ENCODE measurements at places on chromosomes 16 and 17.

DNA sequence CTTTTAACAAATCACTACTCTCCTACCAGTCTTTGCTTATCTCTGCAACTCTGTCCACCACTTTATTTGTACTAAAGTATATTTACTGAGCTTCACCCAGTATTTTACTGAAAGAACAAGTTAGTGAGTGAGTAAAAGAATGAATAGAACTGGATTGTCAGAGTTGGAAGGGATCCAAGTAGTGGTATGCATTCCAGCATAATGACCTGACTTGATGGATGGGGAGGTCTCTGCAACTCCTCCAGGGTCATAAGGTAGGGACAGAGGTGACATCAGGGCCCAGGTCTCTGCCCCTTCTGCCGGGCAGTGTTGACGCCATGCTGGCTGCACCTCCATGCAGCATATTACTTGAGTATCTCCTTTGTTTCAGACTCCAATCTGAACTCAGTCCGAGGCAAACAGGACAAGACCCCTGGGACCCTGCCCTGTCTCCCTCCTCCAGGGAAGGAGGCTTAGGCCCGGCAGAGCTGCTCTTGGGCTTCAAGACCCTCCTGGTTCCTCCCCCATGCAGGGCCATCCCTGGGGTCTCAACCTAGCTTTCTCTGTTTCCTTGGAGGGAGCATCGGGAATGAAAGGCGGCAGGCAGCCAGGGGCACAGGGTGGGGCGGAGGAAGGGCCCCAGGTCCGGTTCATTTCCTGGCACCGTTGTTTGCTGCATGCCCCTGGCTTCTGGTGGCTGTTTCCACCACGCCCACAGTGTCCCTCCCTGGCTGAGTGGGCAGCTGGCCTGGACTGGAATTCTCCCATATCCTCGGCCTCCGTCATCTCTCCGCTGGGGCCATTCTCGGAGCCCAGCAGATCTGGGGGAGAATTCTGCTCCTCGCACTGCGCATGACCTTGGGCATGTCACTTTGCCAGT, 12.4 kb upstream of the ITGA3 start:
- DNase-seq = no peak

- DNase-seq = no peak
Observed at GRCh38 chr17:27430882-27431491, 25.3 kb upstream of the KSR1 start.

GRCh38 chr17:8708025-8708461, 36.6 kb downstream of the CCDC42 start:
- no peak for DNase-seq

DNA sequence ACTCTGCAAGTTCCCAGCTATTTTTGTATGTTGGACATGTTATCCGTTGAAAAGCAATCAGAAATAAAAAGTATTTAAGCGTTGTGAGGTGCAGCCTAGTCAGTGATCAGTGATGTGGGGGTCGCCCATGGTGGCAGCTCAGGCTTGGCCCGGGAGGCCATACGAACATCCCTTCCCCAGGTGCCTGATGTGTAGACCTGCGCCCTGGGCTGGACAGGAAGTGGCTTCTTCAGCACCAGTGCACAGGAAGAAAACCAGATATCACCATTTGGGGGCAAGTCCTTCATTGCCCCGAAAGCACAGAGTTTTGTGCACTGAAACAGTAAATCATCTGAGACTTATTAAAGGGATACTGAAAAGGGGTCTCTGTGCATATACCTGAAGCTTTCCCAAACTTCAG, 98.9 kb downstream of the SOCS1 start:
- DNase-seq = no peak

DNA sequence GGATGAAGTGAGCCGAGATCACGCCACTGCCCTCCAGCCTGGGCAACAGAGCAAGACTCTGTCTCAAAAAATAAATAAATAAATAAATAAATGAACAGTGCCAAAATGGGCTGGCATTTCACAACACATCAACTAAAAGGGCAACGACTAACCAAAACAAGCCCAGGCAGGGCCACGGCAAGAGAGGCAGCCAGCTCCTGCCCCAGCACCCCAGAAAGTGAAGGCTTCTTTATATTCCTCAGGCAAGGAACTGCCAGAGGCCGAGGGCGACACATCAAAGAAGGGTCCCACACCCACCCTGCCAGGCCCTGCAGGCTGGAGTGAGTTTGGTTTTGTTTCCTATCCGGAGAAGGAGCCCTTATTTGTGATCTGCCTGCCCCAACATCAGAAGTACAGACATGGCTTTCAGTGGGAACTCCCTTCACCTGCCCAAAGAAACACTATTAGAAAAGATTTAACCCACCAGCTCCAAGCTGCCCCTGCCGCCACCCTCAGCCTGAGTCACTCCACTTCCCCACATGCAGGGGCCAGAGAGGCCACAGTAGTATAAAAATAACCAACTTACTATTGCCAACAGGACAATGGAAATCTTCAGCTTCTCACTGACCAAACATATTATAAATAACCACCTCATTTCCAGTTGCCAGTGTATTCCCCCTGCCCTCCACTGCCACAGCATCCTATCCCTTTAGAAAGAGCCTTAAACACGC, 8.0 kb downstream of the FBXO31 start:
- DNase-seq = no peak

GRCh38 chr17:19590451-19590850, 56.8 kb downstream of the SLC47A1 start:
- DNase-seq = no peak

GRCh38 chr17:16930571-16931317, 41.2 kb downstream of the TNFRSF13B start:
- DNase-seq = no peak

- DNase-seq = no peak
Observed at GRCh38 chr17:57874434-57875289, 24.8 kb upstream of the MRPS23 start.

- no peak for DNase-seq
Observed at GRCh38 chr16:47470810-47471209, 9.7 kb downstream of the PHKB start.

- no peak for DNase-seq
Observed at GRCh38 chr17:61152898-61153297, 246.7 kb upstream of the TBX2 start.

- DNase-seq = no peak
Observed at GRCh38 chr17:11170881-11171280, 70.1 kb upstream of the SHISA6 start.

DNA sequence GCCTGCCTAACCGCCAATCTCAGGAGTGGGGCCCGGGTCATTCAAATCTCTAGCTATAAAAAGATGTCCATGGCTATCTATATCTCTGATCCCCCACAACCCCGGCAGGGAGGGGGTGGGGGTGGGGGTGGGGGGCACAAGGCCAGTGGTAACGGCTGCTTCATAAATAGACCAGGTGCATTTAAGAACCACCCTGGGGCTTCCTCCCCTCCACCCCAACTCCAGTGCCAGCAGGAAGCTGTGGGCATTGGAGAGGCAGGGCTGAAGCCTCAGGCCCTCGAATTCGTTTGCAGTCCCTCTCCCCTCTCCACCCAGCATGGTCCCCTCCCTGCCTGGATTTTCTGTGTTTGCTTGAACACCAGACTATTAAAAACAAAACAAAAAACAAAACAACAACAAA, 56.0 kb downstream of the RAP1GAP2 start:
- DNase-seq = no peak

- DNase-seq = no peak
Observed at GRCh38 chr16:48317026-48317425, 68.2 kb downstream of the SIAH1 start.

DNA sequence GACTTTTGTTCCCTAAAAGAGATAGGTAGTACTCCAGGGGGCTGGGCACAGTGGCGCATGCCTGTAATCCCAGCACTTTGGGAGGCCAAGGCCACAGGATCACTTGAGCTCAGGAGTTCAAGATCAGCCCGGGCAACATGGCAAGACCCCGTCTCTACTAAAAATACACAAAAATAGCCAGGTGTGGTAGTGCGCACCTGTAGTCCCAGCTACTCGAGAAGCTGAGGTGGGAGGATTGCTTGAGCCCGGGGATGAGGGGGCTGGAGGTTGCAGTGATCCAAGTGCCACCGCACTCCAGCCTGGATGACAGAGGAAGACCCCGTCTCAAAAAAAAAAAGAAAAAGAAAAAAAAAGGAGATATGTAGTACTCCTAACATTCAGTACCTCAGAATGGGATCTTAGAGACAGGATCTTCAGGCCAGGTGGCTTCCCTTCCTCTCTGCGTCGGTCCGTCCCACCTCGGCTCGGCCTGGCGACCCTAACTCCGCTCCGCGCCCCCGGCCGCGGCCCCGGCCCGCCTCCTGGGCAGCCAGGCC, 89.6 kb downstream of the CDC27 start:
- no peak for DNase-seq

DNA sequence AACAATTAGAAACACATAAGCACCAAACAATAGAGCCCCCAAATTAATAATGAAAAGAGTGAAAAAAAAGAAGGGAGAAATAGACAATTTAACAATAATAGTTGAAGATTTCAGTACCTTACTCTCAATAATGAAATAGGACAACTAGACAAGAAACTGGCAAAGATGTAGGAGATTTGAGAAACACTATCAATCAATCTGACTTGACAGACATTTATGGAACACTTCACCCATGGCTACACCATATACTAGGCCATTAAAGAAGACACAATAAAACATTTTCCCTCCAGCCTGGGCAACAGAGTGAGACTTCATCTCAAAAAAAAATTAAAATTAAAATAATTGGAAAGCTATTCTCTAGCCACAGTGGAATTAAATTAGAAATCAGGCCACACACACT, 5.0 kb upstream of the DUS1L start:
- no peak for DNase-seq

DNA sequence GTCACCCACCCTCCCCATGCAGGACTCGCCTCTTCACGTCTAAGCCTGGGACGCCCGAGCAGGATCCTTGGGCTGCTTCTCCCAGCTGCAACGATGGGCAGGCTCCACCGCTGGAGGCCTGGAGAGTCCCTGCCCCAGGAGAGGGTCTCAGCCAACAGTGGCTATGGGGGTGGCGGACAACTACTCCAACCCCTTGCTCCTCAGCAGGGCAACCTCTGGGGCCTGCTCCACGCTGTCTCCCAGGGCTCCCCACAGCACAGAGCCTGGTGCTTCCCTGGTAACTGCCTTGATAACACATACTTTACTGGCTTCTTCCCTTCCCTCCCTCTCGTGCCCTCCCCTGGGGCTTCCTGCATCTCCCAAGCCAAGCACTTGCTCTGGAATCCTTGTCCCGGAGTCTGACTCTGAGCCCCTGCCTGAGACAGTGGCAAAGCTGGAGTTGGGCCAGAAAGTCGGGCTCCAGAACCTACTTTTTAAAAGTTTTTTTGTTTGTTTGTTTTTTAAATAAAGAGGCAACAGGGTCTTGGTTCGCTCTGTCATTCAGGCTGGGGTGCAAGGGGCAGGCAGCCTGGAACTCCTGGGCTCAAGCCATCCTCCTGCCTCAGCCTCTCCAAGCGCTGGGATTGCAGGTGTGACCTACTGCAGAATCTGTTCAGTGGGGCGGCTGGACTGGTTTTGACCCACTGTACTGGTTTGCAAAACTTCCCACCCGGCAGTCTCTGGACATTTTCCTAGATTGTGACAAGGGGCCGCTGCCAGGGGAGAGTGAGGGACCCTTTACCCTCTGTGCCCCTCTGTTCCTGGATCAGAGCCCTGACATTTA, 99.4 kb downstream of the TNFRSF13B start:
- no peak for DNase-seq

DNA sequence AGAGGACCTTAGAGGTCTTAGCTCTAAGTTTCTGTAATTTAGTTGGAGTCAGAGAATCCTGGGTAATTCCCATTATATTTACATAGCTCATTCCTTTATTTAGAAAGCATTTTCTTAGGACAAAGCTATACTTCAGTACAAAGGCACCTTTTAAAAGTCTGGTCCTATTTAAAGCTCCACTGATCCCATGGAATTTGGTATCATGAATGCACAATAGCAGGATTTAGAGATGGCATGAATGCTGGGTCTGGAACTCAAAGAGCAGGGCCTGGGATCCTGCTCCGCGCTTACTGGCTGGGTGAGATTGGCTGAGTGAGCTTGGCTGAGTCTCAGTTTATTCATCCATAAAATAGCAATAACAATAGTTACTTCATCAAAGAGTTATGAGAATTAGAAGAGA, 4.8 kb downstream of the KRT23 start:
- DNase-seq = no peak

GRCh38 chr17:8961829-8962228, 3.7 kb downstream of the PIK3R5 start:
- DNase-seq = no peak

DNA sequence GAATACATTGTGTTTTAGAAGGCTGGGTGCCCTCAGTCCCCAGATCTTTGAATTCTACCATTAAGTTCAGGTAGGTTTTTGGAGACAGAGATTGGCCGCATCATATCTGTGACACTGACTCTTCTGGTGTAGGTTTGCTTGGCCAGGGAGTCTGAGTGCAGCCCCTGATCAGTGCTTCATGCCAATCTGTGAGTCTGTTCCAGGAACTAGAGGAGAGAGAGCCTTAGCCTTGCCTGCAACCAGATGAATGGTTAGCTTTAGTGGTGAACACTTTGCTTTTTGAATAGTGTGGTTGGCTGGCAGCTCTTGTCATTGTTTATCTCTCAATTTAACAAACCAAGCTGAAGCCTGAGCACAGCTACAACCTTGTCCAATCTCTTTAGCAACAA, 87.8 kb downstream of the PLXDC1 start:
- DNase-seq = no peak

GRCh38 chr17:14376666-14377065, 75.8 kb downstream of the HS3ST3B1 start:
- no peak for DNase-seq

DNA sequence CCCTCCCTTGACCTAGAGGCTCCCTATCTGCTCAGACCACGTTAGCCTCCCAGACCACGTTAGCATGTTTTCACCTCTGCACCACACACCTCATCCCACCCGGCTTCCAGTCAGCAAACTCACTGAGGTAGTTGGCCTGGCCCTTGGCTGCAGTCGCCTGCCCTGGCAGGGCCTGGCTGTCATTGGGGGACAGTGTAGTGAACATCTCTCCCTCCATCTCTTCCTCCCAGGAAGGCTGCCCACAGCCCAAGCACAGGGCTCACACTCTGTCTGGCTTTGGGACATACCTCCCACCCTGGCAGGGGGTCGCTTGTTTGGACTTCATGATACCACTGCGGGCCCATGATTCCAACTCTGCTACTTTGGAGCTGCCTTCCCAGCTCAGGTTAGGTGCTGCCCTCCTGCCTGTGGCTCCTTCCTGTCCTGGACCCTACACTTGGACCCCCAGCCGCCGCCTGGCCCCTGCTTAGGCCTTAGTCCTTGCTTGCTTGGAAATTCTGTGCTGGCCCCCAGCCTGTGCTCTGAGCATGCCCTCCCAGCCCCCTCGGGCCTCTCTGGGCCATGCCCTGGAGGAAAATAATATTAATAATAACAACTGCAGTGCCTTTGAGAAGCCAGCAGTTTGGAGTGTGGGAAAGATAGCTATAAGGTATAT, 167.7 kb downstream of the COPRS start:
- no peak for DNase-seq

DNA sequence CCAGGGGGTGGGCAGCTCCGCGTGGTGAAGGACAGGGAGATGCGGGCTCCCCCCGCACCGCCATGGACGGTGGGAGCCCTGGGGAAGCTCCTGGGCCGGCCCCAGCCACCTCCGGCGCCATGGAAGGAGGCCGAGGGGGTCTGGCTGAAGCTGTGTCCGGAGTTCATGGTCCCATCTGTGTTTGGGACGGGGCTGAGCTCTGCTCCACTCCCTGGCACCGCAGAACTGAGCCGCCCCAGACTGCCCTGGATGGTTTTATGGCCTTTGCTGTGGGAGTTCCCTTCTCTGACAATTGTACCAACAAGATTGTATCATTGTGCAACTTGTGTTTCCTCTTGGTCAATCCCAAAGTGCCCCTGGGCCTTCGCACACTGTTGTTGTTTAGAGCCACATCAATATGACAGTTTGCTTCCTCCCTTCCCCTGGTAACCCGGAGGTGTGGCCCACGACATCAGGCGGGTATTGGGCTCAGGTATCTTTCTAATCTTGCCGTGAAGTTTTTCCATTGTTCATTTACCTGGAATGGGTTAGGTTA, 942 bp downstream of the KRT23 start:
- DNase-seq = no peak

Data from stimulated activated CD8-positive, alpha-beta memory T cell treated with anti-CD3 and anti-CD28 coated beads, Interleukin-7, amount 100 ng/mL, for 24 hours (primary cell).